NCI-H2081 treated with DMSO at 0.1 percent for 48 hours (cell line): ENCODE measurements at places on chromosomes 6 and 20.

DNA sequence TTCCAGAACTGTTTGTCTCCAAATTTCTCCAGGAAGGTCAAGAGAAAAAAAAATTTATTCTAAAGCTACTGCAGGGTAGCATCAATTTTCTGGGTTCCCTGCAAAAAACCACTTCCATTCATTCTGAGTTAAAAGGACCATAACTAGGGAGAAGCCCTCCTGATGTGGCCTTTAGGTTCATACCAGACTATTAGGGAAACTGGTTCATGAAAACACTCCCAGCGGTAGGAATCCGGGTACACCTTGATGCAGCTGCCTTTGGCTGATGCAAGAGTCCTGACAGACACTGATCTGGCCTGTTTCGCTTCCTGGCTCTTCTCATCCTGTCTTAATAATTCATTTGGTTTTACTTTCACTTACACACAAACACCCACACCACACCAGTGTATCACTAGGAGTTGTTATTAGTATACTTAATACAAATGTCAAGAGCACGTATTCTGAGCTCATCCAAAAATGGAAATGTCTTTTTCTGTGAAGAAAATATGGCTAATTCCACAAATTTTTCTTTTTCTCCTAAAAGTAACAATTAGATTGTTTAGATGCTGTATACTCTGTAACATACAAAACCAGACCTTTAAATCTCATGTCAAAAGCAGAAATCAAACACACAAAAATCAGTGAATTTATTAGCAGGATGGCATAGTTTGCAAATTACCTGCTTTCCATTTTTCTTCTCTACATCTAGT lies 38.4 kb upstream of the ARHGAP18 start:
- DNase-seq, result no peak

DNA sequence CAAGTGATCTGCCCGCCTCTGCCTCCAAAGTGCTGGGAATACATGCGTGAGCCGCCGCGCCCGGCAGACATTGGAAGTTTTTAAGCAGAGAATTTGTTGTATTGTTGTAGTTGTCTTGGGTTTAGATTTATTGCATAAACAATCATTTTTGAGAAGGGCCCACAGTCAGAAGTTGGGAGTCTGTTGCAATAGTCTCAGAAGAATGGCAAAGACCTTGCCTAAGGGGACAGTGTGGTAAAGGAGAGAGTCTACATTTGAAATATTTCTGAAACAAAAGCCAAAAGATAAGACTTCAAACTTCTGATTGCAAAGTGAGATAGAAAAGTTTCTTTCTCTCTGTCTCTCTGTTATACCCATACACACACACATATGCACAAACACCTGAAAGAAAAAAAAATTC lies 22.5 kb downstream of the HFE start:
- no peak for DNase-seq

DNA sequence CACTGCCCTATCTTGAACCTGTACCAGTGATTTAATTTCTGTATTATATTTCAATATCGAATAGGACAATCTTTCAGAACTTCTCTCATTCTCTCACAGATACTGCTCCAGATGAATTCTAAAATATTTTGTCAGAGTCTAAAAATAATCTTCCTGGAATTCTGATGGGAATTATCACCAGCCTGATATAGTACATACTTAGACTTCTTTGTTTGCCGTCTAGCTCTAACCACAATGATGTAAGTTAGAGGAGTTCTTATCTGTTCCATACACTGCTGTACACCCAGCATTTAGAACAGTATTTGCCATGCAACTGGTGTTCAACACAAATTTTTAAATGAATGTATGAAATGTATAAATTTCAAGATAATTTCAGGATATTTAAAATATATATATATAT lies 1.3 kb upstream of the HUS1B start:
- no peak for DNase-seq

GRCh38 chr6:32084780-32085179 lies 24.4 kb downstream of the TNXB start:
- DNase-seq, result no peak

DNA sequence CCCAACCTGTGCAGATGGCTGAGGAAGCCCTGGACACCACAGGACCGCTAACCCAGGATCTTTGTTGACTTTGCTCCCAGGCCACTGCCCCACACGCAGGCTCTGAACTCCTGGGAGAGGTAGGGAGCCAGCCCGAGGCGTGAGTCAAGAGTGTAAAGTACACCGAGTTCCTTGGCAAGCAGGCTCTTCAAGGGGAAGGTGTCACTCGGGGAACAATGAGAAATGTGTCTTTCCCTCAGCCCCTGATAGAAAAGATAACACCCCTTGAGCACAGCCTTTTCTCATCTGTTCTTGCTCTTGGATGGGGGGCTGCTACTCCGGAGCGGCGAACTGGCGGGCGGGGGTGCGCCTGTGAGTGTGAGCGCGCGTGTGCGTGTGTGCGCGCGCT lies 472 bp upstream of the EDN3 start:
- DNase-seq, result no peak

GRCh38 chr6:158708239-158708638 lies 58.4 kb downstream of the SYTL3 start:
- DNase-seq, result no peak
